Hypothalamus (tissue), 51 donors: ENCODE measurements at places on chromosomes 5 and 9.

- DNase-seq: no peak
Measured at GRCh38 chr5:77282337-77283027, 72.0 kb downstream of the PDE8B start.

GRCh38 chr5:180105827-180106312 is 34.3 kb upstream of the RNF130 start:
- DNase-seq: no peak

DNA sequence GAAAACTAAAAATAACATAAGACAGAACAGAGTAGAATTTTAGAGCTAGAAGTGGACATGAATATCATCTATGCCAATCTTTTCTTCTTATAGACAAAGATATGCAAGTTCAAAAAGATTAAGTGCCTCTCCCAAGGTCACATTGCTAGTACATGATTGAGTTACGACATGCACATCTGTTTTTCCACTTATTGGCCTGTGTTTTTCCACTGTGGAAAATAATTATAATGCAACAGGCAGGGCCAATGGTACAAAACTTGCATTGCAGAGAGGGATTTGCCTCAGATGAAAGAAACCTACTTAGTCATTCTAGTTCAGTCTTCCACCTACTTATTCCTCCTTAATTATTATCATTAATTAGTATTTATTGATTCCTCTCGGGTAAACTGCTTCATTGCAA is 407.8 kb upstream of the SGCD start:
- DNase-seq: no peak

GRCh38 chr5:125778791-125779190 is 644.4 kb upstream of the GRAMD2B start:
- no peak for DNase-seq

GRCh38 chr5:133029416-133029815 is 3.1 kb upstream of the ZCCHC10 start:
- no peak for DNase-seq

DNA sequence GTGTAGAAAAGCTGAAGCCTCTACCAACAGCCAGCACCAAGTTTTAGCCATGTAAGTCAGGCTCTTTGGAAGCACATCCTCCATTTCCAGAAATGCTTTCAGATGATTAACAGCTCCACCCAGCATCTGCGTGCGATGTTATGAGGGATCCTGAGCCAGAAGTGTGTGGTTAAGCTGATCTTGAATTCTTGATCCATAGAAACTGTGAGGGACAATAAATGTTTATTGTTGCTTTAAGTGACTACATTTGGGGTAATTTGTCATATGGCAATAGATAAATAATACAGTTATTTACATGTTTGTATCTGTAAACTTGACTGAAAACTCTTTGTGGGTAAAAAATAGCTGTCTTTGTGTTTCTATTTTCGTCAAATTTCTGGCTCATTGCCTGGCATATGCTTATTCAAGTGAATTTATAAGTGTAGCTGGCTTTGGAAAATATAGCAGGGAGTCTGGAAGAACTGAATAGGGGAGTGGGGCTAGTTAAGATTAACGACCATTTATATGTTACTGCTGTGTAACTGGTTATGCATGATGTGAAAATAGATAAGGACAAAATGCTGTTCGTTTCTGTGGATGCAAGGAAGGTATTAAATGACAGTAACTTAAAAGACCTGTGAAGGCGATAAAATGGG is 234.1 kb downstream of the LRRC70 start:
- DNase-seq: no peak

- DNase-seq: no peak
Measured at GRCh38 chr5:40365342-40366330, 314.1 kb upstream of the PTGER4 start.

DNA sequence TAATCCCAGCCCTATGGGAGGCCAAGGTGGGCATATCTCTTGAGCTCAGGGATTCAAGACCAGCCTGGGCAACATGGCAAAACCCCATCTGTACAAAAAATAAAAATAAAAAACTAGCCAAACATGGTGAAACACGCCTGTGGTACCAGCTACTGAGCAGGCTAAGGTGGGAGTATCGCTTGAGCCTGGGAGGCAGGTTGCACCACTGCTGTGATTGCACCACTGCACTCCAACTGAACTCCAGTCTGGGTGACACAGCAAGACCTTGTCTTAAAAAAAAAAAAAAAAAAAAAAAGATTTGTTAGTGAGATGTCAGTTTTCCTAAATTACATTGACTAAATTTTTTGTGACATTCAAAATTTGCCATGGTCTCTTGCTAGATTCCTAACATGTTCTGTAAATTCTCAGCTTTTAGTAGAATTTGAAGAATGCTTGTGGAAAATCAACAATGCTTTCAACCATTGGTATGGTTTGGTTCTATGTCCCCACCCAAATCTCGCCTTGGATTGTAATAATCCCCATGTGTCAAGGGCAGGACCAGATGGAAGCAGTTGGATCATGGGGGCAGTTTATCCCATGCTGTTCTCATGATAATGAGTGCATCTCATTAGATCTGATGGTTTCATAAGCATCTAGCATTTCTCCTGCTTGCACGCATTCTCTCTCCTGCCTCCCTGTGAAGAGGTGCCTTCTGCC is 236.1 kb downstream of the ARRDC3 start:
- DNase-seq: no peak

DNA sequence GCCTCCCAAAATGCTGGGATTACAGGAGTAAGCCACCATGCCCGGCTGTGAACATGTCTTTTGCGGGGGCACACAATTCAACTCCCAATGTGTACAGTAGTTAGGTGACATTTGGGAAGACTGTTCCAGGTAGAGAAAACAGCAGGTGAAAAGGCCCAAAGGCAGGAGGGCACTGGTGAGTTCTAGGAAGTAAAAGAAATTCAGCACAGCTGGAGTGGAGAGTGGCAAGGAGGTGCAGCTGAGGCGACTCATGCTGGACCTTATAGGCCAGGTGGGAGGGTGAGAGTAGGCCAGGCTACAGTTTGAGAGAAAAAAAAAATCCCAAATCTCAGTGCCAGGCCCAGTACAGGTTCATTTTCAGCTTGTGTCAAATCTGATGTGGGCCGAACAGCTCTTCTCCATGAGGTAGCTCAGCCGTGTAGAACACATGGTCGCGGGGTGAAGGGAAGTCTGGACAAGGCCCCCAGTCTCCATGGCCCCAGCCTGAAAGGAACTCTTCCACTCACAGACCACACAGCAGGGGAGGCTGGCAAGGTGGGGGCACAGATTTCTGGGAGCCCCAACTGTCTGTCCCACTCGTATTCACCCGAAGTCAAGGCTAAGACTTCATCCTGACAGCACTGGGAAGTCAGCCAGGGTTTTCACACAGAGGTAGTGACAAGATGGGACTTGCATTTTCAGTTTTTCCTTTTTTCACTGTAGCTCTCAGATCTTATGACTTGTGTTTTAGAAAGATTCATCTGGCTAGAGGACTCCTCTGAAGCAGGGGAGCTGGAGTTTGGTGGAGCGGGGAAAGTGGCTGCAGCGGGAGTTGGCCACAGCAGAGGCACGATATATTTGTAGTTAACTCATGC is 4.5 kb upstream of the HNRNPAB start:
- no peak for DNase-seq

GRCh38 chr9:93005876-93006275 is 52.6 kb upstream of the SUSD3 start:
- no peak for DNase-seq

- DNase-seq: no peak
Measured at GRCh38 chr5:177470759-177471536, 2.5 kb downstream of the DBN1 start.

DNA sequence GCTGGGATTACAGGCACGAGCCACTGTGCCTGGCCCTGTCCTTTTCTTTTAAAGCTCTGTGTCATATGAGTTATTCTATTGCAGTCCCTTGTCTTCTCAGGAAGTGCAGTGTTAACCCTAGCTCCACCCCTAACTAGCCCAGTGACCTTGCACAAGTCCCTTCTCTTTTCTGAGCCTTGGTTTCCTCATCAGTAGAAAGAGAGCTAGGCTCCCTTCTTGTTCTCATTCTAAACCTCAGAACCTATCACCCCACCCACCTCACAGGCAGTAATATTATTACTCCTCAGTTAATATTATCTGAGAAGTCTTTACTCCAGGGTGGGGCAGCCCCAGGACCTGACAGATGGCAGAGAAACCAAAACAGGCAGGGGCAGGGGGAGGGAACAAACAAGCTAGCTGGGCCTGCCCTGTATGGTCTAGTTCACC is 7.2 kb downstream of the CYFIP2 start:
- no peak for DNase-seq

GRCh38 chr9:16427873-16428427 is 442.5 kb downstream of the BNC2 start:
- DNase-seq: no peak

DNA sequence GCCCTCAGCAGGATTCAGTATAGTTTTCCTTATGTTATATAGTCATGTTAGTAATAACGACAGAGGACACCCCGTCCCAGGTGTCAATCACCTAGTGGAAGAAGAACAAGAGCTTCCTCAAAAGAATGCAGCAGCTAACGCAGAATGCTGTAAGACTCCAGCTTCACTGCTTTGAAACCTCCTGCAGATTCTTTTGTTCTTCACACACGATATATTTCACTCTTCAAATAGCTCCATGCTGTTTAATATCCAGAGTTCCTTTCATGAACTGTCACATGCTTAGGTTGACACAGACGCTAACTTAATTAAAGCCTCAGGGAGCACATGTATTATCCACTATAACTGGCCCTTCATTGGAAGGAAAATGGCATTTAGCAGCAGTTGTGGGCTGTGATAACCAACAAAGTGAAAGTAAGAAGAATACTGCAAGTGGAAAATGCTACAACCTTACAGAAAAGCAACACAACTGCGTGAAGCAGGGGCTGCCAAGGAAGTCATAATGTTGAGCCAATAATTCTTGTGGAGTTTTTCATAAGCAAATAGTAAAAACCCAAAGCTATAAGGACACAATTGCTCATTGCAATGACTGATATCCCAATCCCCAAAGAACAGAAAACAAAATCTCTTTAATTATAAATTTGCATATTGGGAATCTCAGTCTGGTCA is 387.5 kb downstream of the PLK2 start:
- DNase-seq: no peak

GRCh38 chr5:130017173-130017572 is 112.9 kb downstream of the CHSY3 start:
- DNase-seq: no peak

GRCh38 chr9:113416149-113416721 is 5.7 kb downstream of the C9orf43 start:
- no peak for DNase-seq

GRCh38 chr5:34833090-34833489 is 5.9 kb upstream of the TTC23L start:
- no peak for DNase-seq

- no peak for DNase-seq
Measured at GRCh38 chr5:174454464-174454863, 269.9 kb upstream of the MSX2 start.

- no peak for DNase-seq
Measured at GRCh38 chr5:168872246-168872645, 293.1 kb upstream of the PANK3 start.

DNA sequence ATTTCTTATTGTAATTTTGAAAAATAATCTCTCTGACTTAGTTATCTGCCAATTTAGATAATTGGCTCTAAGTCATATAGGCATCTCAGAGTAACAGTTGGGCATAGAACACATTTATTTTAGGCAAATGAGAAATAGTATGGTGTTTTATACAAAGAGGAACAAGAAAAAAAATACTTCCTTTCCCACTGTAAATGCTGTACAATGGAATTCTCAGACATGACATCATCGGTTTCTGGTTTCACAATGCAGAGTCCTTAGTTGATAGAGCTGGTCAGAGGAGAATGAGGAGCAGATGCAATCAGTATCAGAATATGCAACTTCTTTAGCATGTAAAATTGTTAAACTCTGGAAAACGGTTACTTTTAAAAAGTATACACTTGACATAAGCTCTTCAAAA is 49.4 kb downstream of the PLK2 start:
- no peak for DNase-seq

DNA sequence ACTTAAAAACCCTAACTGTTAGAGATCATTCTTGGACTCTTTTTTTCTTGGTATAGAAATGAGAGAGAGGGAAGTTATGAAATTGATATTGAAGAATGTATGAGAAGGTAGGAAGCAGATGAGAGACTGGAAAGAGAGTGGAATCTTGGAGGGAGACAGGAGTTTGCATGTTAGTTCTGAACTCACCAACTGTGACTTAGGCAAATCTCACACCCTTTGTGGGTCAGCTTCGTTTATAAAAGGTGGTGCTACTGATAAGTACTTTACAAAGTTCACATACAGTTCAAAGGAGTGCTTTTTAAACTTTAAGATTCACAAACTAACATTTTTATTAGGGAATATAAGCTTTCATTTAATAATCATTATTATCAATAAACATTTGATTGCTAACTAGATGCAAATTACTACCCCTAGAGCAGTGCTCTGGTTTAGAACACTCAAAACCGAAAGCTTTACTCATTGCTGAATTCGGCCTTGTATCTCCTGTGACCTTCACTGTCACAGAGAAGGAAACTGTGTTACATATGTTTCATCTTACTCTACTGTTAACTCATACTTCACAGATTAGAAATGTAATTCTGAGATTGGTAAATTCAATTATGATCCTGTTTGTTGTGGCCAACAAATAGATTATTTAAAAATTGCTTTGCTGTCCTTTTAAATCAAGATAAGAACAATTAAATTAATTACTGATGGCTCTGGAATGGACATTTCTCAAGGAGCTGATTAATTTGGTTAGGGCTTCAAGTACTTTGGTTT is 143.2 kb downstream of the RMI1 start:
- DNase-seq: no peak

DNA sequence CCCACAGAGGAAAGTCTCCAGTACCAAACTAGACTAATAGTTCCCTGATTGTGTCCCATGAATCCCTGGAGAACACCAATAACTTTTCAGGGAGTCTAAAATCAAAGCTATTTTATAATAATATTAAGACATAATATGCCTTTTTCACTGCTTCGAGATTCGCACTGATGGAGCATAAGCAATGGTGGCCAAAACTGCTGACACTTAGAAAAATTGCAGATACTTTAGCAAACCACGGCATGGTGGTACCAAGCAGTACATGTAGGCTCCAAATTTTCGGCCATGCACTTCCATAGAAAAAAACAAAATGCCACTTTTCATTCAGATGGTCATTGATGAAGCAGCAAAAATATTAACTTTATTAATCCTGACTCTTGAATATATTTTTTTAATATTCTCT is 100.3 kb upstream of the PCSK1 start:
- DNase-seq: no peak

DNA sequence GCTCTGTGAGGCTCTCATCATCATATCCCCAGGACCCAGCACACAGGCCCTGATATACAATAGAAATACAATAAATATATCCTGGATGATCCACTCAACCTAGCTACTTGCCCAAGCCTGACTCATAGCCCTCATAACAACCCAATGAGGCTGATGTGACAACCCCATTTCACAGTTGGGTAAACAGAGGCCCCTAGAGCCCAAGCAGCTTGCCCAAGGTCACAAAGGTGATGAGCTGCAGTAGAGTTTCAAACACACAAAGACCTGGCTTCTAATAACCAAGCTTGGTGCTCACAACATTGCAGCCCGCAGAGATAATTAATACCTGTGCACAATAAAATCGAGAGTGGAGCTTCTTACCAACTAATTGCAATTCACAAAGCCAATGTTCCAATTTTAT is 3.2 kb upstream of the AKNA start:
- DNase-seq: no peak

GRCh38 chr5:16128944-16129343 is 50.6 kb downstream of the MARCHF11 start:
- no peak for DNase-seq

- DNase-seq: no peak
Measured at GRCh38 chr9:99778308-99778707, 43.4 kb upstream of the NR4A3 start.
